ENCODE measurements at places on chromosomes 11 and 22.

DNA sequence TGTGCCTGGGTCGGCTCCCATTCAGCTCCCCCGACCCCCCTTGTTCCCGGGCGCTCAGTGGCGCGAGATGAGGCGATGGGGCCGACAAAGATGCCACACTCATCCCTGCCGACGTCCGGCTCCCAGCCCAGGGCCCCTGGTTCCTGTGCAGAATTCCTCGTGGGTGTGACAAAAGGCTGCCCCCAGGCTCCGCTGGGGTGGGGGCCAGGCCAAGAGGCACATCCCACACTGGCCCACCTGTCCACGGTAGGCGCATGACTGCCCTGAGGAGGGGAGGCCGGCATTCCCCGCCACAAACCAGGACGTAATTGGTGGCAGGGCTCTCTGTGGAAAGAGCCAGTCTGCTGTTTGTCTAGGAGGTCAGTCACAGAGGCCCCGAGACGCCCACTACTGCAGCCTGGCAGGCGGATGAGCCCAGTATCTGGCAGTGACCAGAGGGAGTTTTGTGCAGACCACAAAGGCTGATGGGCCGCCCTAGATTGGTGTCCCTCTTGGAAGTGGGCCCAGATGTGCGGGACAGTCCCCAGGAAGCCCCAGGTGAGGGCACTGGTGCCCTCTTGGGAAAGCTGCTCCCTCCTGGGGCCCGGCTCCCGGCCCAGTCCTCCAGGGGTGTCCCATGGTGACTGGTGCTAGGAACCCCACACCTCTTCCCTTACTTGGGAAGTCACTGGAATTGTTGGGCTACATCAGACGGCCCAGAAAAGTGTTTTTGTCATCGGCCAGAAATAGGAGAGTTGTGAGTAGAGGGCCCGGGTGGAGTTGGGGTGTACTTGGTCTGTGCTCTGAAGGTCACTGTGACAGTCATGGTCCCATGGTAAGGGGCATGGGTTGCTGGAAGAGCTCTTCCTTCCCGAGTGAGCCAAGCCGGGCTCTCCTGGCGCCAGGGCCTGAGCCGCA, 5.8 kb downstream of the CCND1 start:
- DNase-seq, result no peak

DNA sequence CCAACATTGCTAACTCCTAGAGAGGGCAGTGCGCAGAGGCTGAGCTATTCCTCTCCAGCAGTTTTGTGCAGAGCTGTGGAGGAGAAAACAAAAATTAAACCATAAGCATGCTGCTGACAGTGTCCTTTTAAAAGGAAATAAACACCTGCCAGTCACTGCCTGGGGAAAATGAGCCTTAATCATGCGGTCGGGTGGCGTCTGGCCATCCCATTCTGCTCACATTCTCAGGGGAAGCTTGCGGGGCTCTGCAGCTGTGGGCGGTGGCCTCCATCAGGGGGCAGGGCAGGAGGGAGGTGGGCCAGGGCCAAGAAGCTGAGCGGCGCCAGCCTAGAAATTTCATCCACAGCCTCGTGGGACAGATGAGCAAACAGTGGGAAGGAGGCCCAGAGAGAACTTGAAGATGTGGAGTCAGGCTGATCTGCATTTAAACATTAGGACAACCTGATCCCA, 71.0 kb upstream of the TP53I11 start:
- no peak for DNase-seq

DNA sequence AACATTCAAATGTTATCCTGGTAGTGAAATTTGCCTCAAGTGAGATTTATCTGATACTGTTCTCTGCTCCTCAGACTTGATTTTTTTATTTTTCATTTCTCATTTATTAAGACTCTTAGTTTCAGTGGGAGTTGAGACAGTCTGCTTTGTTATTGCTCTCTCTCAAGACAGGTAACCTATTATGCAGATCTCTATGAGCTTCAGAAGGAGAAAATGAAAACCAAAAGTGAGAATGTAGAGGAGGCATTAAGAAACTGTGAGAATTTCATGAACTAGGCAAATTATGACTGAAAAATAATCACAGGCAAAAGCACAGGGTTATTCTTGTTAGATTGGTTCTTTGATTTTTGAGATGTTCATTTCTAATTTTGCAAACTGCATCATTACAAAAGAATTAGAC, 290.0 kb upstream of the CHORDC1 start:
- DNase-seq, result no peak

DNA sequence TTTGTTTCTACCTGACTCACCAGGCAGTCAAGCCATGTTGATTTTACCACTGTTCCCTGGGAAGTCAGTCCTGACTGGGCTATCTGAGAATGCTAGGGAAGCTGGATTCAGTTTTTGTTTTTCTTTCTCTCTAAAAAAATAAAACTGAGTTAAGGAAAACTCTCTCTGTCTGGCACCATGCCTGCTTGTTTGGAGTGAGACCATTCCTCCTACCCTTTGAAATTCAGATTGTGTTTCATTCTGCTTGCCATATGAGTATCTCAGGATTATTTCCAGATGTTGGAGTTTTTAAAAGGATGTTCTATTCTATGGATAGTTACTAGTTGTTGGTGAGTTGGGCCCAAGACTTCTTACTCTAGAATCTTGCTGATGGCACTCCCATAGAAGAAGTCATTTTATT, 1917.0 kb downstream of the LRRC4C start:
- no peak for DNase-seq

- no peak for DNase-seq
Measured at GRCh38 chr11:722346-722811, 16.3 kb downstream of the EPS8L2 start.

- DNase-seq, result no peak
Measured at GRCh38 chr11:109138196-109138595, 283.8 kb upstream of the C11orf87 start.

- no peak for DNase-seq
Measured at GRCh38 chr11:132655187-132655855, 877.0 kb downstream of the OPCML start.

GRCh38 chr11:46906609-46907041, 11.7 kb downstream of the LRP4 start:
- no peak for DNase-seq

- DNase-seq, result no peak
Measured at GRCh38 chr11:118100691-118101232, 14.0 kb upstream of the SMIM35 start.

DNA sequence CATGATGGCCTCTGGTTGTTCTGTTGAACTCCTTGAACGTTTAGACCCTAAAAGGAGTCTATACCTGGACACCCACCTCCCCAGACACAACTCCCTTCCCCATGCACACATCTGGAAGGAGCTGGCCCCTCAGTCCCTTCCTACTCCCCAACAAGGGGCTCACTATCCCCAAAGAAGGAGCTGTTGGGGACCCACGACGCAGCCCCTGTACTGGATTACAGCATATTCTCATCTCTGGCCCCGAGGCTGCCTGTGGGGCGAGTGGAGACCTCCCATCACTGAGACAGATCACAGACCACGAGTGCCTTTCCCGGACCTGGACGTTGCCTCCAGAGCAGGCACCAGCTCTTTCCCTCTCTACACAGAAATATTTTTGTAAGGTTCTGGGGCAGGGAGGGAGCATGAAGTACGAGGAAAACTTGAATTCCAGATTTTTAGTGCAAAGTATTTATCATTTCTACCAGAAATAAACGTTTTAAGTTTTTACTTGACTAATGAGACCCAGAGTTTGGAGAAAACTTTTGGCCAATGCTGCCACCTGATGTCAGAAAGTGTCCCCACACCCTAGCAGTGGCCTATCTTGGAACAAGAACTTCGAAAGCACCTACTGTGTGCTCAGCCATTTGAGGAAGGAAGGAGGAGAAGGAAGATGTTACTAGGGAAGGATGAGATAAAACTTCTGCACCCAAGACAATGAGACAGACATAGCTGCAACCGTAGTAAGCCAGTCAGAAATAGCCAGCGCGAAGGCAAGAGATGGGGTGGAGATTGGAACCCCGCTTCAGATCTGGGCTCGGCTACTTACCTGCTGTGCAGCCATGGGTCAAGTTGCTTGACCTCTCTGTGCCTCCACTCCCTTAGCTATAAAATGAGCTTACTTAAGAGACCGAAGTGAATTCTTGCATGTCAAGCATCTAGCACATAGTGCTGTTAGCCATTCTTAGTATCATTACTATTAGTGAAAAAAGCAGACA, 10.2 kb upstream of the POU2F3 start:
- no peak for DNase-seq

DNA sequence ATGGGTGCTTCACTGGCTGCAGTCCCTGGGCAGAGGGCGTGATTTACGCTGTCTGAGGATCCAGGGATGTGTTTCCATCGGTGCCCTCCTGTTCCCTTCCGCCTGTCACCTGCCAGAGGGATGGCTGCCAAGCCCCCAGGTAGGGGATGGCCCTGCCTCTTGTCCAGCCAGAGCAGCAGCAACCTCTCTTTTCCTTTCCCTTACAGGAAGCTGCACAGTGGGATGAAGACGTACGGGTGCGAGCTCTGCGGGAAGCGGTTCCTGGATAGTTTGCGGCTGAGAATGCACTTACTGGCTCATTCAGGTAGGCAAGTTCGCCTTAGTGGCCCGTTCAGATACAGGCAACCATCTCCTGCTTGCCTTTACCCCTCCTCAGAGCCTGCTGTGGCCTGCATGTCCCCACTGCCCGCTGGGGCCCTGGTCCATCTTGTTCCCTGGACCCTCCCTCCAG, 96.6 kb downstream of the ZBTB16 start:
- no peak for DNase-seq

- DNase-seq, result no peak
Measured at GRCh38 chr11:117872975-117873827, 3.3 kb downstream of the FXYD6 start.

DNA sequence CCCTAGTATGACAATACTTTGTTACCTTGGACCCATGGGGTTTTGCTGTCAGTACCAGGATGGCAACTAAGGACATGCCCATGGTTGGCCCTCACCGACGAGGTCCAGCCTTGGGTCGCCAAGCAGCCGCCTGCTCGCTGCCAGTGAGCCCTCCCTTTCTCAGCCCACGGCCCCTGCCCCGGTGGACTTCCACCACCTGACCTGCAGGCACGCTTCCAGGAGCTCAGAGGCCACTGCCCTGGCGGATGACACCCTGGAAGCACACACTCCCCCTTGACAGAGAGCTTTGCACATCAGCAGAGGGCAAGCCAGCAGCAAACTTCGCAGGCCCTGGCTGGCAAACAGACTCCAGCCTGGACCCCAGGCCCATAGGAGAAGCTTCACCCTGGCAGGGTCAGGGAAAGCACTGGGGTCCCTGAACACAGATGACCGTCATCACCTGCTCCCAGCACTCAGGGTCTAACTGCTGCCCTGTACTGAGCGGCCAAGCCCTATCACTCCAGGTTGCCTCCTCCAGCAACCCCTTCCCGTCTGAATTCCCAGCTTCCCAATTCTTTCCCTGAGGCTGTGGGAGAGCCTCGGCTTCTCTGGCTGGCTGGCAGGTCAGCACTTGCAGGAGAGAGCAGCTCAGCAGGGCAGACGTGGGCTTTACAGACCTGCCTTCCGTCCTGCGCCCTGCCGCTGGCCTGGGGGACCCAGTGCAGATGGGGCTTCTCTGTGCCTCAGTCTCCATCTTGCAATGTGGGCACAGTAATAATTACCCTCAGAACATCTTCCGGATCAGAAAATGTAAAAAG, 2.7 kb upstream of the PPARA start:
- DNase-seq, result no peak

Measured in central memory CD4-positive, alpha-beta T cell (primary cell).